ENCODE measurements at places on chromosomes 16 and 17.

GRCh38 chr17:77848257-77848656, 110.2 kb upstream of the TNRC6C start:
- no peak for DNase-seq

DNA sequence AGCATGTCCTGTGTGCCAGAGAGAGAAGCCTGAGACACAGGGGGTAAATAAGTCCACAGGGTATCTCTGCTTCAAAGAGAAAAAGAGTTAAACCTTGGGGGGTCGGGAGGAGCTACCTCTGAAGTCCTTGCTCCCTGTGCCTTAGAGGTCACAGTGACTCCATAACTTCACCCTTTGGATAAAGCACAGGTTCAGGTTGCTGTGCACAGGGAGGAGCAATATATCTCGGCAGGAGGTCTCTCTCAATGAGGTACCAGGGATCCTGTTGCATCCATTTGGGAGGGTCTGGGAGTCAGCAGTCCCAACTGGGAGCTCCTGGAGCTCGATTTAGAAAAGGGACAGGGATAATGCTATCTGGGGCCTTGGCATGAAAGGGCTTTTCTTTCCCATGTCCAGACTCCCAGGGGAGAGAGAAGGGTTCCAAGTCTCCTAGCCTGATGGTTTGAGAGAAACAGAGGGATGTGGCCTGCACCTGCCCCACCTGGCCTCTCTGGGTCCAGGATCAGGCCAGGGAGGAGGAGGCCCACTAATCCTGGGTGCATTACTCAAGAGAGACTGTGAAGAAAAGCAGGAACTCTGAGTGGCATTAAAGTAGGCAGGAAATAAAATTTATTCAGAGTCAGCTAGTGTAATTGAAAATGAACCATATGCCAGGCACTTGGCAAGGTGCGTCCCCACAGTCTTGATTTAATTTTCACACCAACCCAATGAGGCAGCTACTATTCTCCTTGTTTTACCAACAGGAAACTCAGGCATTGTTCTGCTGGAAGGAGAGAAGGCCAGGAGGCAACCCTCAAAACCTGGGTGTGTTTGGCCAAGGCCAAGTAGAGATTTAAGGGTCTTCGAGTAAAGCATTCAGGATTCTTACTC, 40.7 kb downstream of the CUEDC1 start:
- no peak for DNase-seq

DNA sequence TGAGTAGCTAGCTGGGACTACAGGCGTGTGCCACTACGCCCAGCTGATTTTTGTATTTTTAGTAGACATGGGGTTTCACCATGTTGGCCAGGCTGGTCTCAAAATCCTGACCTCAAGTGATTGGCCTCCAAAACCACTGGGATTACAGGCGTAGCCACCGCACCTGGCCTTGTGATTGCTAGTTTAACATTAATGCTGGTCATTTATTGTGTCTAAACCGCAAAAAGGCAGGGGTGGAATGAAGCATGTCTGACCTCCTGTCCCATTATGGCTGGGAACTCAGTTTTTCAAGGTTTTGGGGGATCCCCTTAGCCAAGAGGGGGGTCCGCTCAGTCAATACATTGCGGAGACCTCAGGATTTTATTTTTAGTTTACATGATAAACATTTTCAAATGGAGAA, 10.7 kb upstream of the CNGB1 start:
- DNase-seq, result no peak

DNA sequence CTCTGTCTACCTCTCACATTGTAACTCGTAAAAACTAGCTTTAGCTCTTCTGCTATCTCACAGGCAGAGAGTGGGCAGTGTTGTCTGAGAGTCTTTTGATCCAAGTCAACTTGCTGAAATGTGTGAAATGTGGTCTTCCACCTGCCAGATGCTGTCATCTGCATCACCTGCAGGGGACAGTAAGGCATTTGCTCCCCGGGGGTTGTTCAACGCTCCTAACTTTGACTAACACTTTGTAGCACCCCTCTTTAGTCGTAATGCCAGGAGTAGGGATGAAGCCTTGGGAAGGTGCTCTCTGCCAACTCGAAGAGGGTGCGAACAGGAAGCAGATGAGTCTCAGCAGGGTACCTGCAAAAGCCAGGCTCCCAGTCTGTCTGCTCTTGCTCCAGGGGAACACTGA, 36.1 kb downstream of the SNX11 start:
- no peak for DNase-seq

GRCh38 chr17:69936996-69937395, 138.0 kb upstream of the KCNJ16 start:
- no peak for DNase-seq

DNA sequence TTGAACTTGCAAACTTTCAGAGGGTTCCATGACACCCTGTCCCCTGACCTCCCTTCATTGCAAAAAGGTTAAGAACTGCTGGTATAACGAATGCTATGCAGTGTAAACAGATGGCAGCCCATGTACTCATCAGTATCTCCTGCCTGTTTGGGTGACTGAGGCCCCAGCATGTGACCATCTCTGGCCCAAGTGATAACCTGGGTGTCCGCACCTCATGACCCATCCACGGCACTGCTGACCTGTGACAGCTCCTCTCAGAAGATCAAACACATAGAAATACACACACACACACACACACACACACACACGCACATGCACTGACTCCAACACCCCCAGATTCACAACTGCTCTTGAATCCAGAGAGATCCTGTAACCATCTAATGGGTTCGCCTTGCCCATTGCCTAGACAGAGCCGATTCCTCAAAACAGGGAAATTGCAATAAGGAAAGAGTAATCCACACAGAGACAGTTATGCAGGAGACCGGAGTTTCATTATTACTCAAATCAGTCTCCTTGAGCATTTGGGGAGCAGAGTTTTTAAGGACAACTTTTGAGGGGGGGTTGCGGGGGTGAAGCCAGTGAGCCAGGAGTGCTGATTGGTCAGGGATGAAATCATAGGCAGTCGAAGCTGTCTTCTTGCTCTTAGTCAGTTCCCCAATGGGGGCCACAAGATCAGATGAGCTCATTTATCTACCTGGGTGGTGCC, 11.3 kb upstream of the PHOSPHO1 start:
- DNase-seq, result no peak

- DNase-seq, result no peak
Measured at GRCh38 chr17:12133183-12133582, 112.5 kb downstream of the MAP2K4 start.

DNA sequence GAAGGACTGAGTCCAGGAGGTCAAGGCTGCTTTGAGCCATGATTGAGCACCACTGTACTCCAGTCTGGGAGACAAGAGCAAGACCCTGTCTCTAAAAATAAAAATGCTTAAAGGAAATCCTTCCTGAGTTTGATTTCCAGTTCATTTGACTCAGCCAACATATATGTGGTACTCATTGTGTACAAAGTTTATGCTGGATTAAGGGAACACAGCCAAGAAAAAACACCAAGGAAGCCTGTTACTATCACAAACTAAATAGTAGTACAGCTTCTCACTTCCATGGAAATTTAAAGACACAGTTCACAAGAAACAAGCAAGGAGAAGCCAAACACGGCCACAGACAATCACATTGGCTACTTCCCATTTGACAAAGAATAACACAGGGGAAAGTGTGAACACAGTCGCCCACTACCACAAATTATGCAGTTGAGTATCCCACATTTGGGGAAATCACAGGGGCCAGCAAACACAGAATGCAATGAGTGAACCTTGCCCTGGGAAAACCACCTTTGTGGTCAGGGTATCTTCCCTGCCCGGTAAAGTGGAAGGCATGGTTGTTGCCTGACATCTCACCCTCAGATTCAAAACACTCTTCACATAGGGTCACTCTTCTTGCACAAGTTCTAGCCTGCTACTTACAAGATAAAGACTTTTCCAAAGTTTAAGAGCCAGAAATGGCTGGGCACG, 14.5 kb downstream of the TEX14 start:
- no peak for DNase-seq

DNA sequence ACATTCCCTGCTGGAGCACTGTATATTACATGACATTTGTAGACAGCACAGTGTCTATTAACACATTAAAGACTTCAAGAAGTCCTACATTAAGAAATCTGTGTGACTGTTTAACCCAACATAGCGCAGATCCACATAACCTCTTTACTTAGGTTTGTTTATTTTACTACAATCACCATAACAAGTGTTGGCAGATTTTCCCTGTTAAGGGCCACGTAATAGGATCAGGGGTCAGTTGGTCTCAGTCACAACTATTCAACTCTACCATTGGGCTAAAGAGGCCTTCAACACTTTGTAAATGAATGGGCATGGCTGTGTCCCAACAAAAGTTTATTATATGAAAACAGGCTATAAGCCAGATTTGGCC, 51.3 kb upstream of the ADORA2B start:
- no peak for DNase-seq

- no peak for DNase-seq
Measured at GRCh38 chr16:82432261-82432660, 194.5 kb upstream of the CDH13 start.

GRCh38 chr17:7221278-7222092, 1.7 kb downstream of the ACADVL start:
- DNase-seq, result no peak

DNA sequence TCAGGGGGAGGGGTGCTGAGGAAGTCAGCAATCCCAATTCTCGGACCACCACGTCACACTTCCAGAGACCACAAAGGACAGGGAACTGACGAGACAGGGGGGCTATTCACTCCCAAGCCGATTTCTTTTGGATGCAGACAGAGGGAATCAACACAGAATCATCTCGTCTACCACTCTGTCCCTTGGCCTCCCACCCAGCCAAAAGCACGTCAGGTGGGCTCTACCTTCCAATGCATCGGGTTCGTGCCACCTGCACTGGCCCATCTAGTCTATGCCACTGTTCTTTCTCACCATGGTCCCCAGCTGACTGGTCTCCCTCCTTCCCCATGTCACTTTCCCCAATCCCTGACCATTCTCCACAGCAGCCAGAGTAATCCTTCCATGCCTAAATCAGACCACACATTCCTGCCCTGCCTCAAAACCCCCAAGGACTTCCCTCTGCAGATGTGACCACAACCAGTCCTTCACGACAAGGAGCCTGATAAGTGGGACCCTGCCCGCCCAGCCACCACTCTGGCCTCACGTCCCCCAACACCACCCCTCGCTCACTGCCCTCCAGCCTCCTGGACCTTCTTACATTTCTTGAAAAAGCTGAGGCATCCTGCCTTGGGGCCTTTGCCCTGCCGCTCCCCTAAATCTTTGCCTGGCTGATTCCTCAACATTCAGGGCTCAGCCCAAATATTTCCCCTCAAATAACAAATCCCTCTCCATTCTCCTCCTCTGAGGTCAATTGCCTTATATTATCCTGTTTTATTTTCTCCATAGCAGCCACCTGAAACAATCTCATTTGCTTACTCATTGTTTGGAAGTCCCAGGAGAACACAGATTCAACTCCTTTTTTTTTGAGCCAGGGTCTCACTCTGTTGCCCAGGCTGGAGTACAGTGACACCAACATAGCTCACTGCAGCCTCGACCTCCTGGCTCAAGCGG, 70.4 kb downstream of the IL21R start:
- no peak for DNase-seq

- DNase-seq, result no peak
Measured at GRCh38 chr16:80802138-80802537, 2.3 kb downstream of the CDYL2 start.

GRCh38 chr17:5758651-5759050, 174.3 kb upstream of the NLRP1 start:
- DNase-seq, result no peak

DNA sequence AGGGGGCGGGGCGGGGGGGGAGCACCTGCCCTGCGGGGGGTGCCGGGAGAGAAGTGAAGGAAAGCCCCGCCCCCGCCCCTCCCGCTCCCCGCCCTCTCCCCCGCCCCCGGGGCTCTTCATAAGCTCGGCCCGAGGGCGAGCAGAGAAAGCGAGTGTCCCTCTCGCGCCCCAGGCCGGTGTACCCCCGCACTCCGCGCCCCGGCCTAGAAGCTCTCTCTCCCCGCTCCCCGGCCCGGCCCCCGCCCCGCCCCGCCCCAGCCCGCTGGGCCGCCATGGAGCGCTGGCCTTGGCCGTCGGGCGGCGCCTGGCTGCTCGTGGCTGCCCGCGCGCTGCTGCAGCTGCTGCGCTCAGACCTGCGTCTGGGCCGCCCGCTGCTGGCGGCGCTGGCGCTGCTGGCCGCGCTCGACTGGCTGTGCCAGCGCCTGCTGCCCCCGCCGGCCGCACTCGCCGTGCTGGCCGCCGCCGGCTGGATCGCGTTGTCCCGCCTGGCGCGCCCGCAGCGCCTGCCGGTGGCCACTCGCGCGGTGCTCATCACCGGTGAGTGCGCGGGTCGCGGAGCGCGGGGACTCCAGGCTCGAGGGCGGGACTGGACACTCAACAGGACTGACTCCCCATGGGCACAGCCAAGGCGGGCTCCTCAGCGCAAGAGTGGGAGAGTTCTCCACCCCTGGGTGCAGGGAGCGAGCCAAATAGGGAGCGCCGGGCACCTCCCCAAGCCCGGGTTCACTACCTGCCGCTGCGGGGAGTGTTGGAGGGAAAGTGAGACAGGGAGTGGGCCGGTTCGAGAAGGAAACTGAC, at the start of gene HSD11B2:
TSS of gene HSD11B2 (plus strand) at position 145 of the 798 bp plus-strand sequence. CDS start at position 273, 128 bp downstream.
- peak; percentile 75 for DNase-seq

- peak; percentile 80 for DNase-seq
Measured at GRCh38 chr17:4881761-4882555, 17.4 kb upstream of the C17orf107 start.

GRCh38 chr17:34306466-34306865, 12.8 kb upstream of the CCL8 start:
- DNase-seq, result no peak

GRCh38 chr17:17032131-17032692, 10.0 kb upstream of the MPRIP start:
- DNase-seq, result no peak

DNA sequence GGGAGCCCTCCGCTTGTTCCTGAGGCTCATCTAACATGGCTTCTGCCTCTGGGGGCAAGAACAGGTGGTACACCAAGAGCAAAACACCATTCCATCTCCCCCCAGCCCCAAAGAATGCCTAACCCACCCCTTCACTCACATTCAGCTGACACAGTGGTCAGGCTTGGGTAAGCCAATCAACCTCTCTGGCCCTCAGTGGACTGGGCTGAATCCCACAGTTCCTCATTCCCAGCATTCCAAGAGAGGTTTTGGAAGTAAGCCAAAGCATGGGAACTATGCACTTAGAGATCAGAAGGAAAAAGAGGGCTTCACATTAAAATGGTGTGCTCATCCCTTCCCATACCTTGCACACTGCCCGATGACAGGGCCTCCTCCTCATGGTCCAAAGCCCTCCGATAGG, 7.8 kb downstream of the PIGS start:
- no peak for DNase-seq

- no peak for DNase-seq
Measured at GRCh38 chr17:82828875-82829487, 10.8 kb downstream of the ZNF750 start.

All from GM13977 (cell line).